Left lung (tissue), 14 donors: ENCODE measurements at places on chromosomes 4 and X. TPM values are rescaled to one million over a fixed set of nuclear protein-coding genes. Genes with fewer than 3 reads are reported as not detected.

CSAG3 gene
- not detected for total RNA-seq

GRCh38 chr4:114028071-114028470 lies 48.6 kb upstream of the ARSJ start:
- H3K4me3 ChIP-seq: no peak overlapping the region
- no peak overlapping the region for H3K27ac ChIP-seq

DNA sequence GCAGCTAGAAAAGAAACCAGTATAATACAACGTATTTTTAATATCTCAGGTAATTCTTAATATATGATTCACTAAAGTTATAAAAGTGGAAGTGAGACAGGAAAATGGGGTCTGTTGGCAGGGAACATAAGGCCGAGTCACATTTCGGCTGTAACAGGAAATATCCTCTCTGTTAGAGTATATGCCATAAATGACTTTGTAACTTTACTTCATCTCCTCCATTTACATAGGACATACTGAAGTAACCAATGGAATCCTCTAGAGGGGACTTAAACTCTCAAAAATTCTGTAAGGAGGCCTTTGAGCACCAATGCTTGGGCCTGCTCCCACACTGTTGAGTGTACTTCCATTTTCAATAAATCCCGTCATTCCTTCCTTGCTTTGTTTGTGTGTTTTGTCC lies 71.3 kb downstream of the ANKRD17 start:
- H3K4me3 ChIP-seq: no peak overlapping the region
- no peaks in the 10 kb centered on the region for H3K4me1 ChIP-seq
- peaks cover 4% of the 10 kb centered on the region for H3K36me3 ChIP-seq
- H3K27ac ChIP-seq: peak overlapping the region; percentile 53
- DNase-seq: peak; percentile 4

GRCh38 chr4:31768756-31769155 lies 1048.6 kb downstream of the PCDH7 start:
- no peaks in the 10 kb centered on the region for H3K27me3 ChIP-seq
- no peaks in the 10 kb centered on the region for H3K4me1 ChIP-seq
- no peak overlapping the region for H3K4me3 ChIP-seq
- H3K36me3 ChIP-seq: no peaks in the 10 kb centered on the region
- no peak for DNase-seq

DNA sequence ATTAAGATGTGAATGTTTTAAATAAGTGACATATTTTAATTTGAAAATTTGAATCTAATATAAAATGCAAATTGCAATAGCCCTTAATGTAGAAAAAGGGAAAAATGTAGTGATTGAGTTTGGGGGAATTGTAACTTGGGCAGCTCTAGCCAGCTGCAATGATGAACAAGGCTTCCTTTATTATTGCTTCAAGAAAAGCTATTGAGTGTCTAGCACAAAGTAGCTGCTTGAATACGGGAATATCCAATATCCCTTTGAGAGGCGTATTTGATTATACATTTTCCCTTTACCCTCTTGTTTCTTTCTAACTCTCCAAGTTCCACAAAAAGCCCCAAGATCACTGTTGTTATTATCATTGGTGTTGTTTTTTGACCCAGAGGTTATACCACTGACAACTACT lies 21.8 kb downstream of the IL1RAPL1 start:
- H3K36me3 ChIP-seq: no peaks in the 10 kb centered on the region
- no peak for DNase-seq
- no peaks in the 10 kb centered on the region for H3K4me1 ChIP-seq
- H3K4me3 ChIP-seq: no peak overlapping the region
- no peak overlapping the region for H3K27ac ChIP-seq
- H3K27me3 ChIP-seq: no peaks in the 10 kb centered on the region

POU3F4 gene
- total RNA-seq: not detected

- no peaks in the 10 kb centered on the region for H3K27me3 ChIP-seq
- peak; percentile 97 for DNase-seq
- H3K36me3 ChIP-seq: no peaks in the 10 kb centered on the region
- H3K27ac ChIP-seq: peak overlapping the region; percentile 60
These were observed 19.7 kb downstream of the MAEA start for GRCh38 chr4:1309261-1310010.

CXCL10 gene
- total RNA-seq: 3.4 TPM

EREG gene
- total RNA-seq: 3.6 TPM

RPL34 gene
- total RNA-seq: 922 TPM

- H3K4me3 ChIP-seq: no peak overlapping the region
- no peaks in the 10 kb centered on the region for H3K36me3 ChIP-seq
- no peak for DNase-seq
These were observed 34.0 kb upstream of the GYPA start for GRCh38 chr4:144174401-144175067.
